ENCODE measurements at places on chromosomes 2 and 18.

- DNase-seq: no peak
These were observed 1056.7 kb upstream of the FANCL start for GRCh38 chr2:59297816-59298215.

GRCh38 chr18:49788327-49788898 lies 24.9 kb downstream of the ACAA2 start:
- no peak for DNase-seq

GRCh38 chr2:150538651-150539201 lies 51.3 kb upstream of the RND3 start:
- no peak for DNase-seq

GRCh38 chr2:127052771-127053691 lies 53.9 kb downstream of the BIN1 start:
- DNase-seq: no peak

GRCh38 chr2:191533693-191534180 lies 144.2 kb upstream of the NABP1 start:
- DNase-seq: no peak

GRCh38 chr2:159559034-159559433 lies 57.3 kb downstream of the BAZ2B start:
- no peak for DNase-seq

- no peak for DNase-seq
These were observed 75.3 kb downstream of the REV1 start for GRCh38 chr2:99414566-99414965.

Data from ecto neural progenitor cell (in vitro differentiated cells).